MM.1S (cell line): ENCODE measurements at places on chromosomes 1 and 21.
A peak's percentile ranks its signal among the peaks of the same experiment; 100 is the strongest.

GRCh38 chr1:214967865-214968575 lies 114.5 kb upstream of the KCNK2 start:
- no peaks in the 10 kb centered on the region for H3K36me3 ChIP-seq
- DNase-seq = no peak
- no peak overlapping the region for H3K4me3 ChIP-seq
- no peak overlapping the region for H3K27ac ChIP-seq
- H3K4me1 ChIP-seq = no peaks in the 10 kb centered on the region

- H3K4me1 ChIP-seq = no peaks in the 10 kb centered on the region
- no peak overlapping the region for H3K27ac ChIP-seq
- H3K27me3 ChIP-seq = peaks cover 6% of the 10 kb centered on the region; the same call in 1 of the 2 replicates
- no peak overlapping the region for H3K4me3 ChIP-seq
Measured at GRCh38 chr1:201198598-201198997, 8.0 kb downstream of the IGFN1 start.

GRCh38 chr1:221069178-221069903 lies 190.1 kb downstream of the HLX start:
- no peak overlapping the region for H3K4me3 ChIP-seq
- no peak for DNase-seq
- no peaks in the 10 kb centered on the region for H3K4me1 ChIP-seq
- H3K27ac ChIP-seq = no peak overlapping the region

GRCh38 chr1:177505905-177506590 lies 335.3 kb downstream of the BRINP2 start:
- DNase-seq = peak; percentile 49
- H3K27me3 ChIP-seq = no peaks in the 10 kb centered on the region
- H3K27ac ChIP-seq = no peak overlapping the region
- peaks cover 10% of the 10 kb centered on the region for H3K4me1 ChIP-seq
- no peaks in the 10 kb centered on the region for H3K36me3 ChIP-seq
- H3K4me3 ChIP-seq = no peak overlapping the region

- H3K4me1 ChIP-seq = peaks cover 11% of the 10 kb centered on the region
- H3K27me3 ChIP-seq = no peaks in the 10 kb centered on the region
- H3K4me3 ChIP-seq = no peak overlapping the region
Measured at GRCh38 chr1:234572966-234573365, 37.0 kb downstream of the IRF2BP2 start.

GRCh38 chr1:239655023-239655422 lies 268.7 kb downstream of the CHRM3 start:
- H3K4me3 ChIP-seq = peak overlapping the region; percentile 12; the same call in 1 of the 2 replicates
- DNase-seq = peak; percentile 89
- no peaks in the 10 kb centered on the region for H3K27me3 ChIP-seq
- peaks cover 39% of the 10 kb centered on the region for H3K4me1 ChIP-seq
- H3K36me3 ChIP-seq = no peaks in the 10 kb centered on the region

DNA sequence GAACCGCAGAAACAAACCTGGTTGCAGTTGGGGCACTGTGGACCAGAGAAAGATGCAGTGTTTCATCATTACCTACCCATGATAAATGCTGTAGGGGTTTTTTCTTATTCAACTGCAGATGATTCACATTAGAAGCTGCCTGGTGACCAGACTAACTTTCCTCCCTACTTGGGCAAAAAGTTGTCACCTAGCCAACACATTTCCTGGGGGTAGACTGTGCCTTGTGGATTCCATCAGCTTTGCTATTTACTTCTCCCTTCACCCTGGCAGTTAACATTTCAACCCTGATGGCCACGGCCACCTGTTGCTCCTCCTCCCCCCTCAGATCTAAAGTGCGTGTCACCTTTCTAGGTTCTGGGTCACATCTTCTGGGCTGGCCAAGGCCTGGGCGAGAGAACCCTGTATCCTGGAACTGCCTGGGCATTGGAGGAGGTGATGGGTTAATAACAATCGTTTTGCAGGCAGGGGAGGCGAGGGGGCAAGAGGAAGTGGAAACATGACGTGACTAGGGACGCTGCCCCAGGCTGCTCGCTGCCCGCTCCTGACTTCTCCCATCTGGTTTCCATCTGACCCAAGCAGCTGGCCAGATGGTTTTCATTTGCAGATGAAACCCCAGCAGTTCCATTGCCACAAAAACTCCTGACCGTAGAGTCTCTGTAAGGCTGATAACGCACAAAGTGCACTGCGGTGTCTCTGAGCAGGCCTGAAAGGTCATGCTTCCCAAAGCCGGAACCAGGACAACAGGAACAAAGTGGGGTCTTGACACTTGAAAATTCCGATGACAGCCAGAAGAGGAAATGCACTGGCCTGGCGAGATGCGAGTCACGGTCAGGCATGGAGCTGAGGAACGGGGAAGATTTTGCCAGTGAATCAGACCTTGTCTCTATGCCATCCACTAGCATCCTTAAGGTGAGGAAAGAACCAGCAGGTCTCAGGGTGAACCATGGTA lies 36.6 kb downstream of the CAPZB start:
- no peak overlapping the region for H3K4me3 ChIP-seq
- no peak overlapping the region for H3K27ac ChIP-seq
- no peak for DNase-seq
- H3K27me3 ChIP-seq = no peaks in the 10 kb centered on the region
- H3K4me1 ChIP-seq = no peaks in the 10 kb centered on the region

- H3K27me3 ChIP-seq = no peaks in the 10 kb centered on the region
- H3K4me1 ChIP-seq = no peaks in the 10 kb centered on the region
- no peaks in the 10 kb centered on the region for H3K36me3 ChIP-seq
- no peak for DNase-seq
Measured at GRCh38 chr1:200317236-200317635, 92.6 kb downstream of the ZNF281 start.

- no peak within 1 kb of the TSS for H3K4me3 ChIP-seq
- H3K27me3 ChIP-seq = no peaks in the 10 kb centered on the region
- DNase-seq = no peak
- peaks cover 7% of the 10 kb centered on the region; the same call in 1 of the 2 replicates for H3K4me1 ChIP-seq
Measured at GRCh38 chr1:156247460-156248322, at the start of gene PAQR6. Gene PAQR6, minus strand, starts transcription at chr1:156248056. Its CDS starts 1,325 bp downstream, at chr1:156246731.

GRCh38 chr1:212749821-212750535 lies 41.6 kb downstream of the NSL1 start:
- H3K27me3 ChIP-seq = no peaks in the 10 kb centered on the region
- peak; percentile 43 for DNase-seq
- H3K27ac ChIP-seq = no peak overlapping the region

- no peak for DNase-seq
- H3K4me1 ChIP-seq = no peaks in the 10 kb centered on the region
- no peak overlapping the region for H3K4me3 ChIP-seq
- H3K36me3 ChIP-seq = no peaks in the 10 kb centered on the region
Measured at GRCh38 chr1:119516680-119517079, 9.7 kb downstream of the HSD3B1 start.

GRCh38 chr1:56079391-56079790 lies 500.0 kb downstream of the PLPP3 start:
- no peaks in the 10 kb centered on the region for H3K4me1 ChIP-seq
- no peak overlapping the region for H3K27ac ChIP-seq
- H3K27me3 ChIP-seq = no peaks in the 10 kb centered on the region
- DNase-seq = no peak
- H3K4me3 ChIP-seq = no peak overlapping the region

DNA sequence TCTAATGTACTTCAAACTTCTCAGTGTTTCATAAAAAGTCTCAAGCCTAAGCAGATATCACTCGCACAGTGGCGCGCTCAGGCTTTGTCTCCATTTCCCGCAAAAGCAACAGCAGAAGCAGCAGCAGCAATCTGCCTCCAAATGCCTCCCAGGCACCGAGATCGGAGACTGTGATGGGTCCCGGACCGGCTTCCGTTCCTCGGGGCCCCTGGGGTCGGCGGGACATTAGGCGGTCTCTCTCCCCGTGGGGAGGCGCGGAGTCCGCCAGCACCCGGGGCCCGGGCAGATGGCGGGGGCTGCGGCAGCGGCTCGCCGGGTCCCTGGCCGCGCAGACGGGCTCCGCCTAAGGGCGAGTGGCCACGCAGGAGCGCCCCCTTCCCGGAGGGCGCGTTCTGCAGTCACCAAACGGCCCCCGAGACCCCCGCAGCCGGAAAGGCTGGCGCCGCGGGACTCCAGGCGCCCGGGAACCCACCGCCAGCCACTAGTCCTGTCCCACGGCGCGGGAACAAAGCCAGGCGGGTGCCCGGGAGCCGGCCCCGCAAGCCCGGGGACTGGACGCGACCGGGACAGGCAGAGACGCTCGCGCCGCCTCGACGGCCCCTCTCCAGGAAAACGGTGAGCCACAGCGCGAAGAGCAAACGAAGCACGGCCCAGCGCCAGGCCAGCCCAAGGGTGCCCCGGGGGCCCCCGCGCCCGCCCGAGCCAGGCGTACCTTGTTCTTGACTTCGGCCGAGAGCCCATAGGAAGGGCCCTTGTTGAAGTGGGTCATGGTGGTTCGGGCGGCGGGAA lies 590 bp downstream of the CNN3 start:
- H3K27me3 ChIP-seq = no peaks in the 10 kb centered on the region
- H3K27ac ChIP-seq = no peak overlapping the region
- DNase-seq = no peak
- peak overlapping the region; percentile 41 for H3K4me3 ChIP-seq
